Cerebellar nuclear complex (tissue), 1 donor: ENCODE measurements at places on chromosomes 1 and 21.
A peak's percentile ranks its signal among the peaks of the same experiment; 100 is the strongest.

DNA sequence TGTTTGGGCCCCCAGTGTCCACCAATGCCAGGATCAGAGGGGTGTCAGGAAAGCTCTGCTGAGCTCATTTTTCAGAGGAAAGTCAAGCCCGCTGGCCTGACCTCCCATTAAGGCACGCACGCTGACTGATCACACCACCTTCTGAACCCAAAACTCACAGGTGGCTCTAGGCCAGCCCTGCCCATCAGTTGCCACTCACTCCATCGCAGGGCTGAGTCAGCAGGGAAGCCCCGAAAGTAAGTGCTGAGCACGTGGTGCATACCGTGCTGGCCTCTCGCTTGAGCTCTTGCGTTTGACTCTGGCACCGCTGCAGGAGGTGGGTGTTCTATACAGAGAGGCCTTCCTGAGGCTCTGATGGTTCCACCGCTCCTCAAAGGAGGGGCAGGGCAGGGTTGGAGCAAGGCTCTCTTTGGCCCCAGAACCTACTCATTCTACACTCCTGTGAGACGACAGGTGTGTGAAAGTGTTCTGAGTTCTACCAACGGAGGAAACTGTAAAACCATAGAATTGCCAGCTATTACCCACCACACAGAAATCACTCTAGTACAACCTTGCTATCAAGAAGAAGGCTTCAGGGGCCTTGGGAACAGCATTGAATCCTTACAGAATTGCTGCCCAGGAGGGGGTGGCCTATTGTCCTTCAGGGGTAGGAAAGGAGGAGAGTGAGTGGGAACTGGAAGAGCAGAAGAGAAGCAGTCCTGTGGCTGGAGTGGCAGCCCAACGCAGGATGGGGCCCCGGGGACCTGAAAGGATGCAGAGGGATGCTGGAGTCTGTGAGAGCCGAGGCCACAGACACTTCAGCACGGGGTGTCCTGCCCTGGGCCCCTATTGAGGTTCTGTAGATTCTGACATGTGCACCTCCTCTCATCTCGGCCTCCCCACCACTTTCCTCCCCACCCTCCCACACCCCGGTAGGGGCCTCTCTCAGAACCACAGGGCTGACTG, 214.7 kb upstream of the EDN2 start:
- no peak for DNase-seq

GRCh38 chr1:211329764-211330201, 3.1 kb downstream of the TRAF5 start:
- no peak for DNase-seq

DNA sequence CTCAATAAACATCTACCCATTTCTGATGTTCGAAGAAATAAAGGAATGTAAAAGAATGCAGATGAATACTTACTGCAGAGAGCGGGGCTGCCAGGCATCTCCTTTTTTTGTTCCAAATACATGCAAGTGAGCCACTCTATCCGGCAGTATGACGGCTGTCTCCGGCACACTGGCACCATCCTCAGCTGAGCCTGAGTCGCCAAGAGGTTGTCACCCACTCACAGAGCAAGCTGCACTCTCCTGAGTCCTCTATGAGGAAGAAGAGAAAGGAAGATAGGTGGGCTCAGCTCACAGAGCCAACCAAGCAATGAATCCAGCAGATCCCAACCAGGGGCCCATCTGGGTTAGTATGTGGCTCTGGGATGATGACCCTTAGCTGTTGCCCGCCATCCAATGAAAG, 65.3 kb downstream of the CD46 start:
- no peak for DNase-seq

DNA sequence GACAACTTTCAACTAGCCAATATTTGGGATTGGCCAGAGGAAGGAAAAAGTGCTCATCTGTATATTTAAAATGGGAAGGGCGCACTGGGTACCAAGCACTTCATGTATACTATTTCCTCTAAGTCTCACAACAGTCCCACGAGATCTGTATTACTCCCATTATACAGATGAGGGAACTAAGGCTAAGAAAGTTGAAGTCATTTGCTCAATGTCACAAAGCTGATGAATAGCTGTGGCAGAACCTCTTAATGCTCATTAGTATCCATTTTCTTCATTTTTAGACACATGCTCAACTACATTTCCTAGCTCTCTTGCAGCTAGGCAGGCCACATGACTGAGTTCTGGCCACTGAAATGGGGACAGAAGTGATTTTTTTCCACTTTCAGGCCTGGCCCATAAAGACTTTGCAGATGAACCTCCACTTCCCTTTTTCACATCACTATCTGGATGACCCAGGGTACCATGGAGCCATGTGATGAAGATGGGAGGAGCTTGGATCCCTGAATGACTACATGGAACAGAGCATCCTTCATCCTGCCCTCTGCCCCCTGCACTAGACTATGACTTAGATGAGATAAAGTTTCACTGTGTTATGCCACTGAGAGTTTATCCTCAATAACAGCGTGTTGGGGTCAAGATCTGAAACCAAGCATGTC, 31.8 kb downstream of the ATF3 start:
- no peak for DNase-seq

DNA sequence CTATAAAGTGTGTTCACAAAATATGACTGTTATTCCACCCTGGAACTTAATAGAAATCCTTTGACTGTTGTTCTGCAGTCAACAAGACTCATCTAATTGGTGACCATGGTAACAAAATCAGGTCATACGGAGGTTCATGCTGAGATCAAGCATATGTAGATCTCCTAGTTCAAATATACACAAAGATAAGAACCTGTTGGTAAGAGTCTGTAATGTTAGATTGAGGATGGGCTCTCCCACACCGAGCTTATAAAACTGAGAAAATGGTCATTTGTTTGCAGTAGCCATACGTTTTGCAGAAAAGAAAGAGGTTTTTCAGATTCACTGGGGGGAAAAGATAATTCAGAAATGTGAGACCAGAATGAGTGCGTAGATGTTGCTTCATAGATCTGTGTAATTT, 468.1 kb downstream of the RPS6KC1 start:
- no peak for DNase-seq

GRCh38 chr21:44049606-44050005, 37.5 kb downstream of the TRAPPC10 start:
- DNase-seq: no peak

- no peak for DNase-seq
Measured at GRCh38 chr1:219460896-219461815, 151.7 kb downstream of the ZC3H11B start.

DNA sequence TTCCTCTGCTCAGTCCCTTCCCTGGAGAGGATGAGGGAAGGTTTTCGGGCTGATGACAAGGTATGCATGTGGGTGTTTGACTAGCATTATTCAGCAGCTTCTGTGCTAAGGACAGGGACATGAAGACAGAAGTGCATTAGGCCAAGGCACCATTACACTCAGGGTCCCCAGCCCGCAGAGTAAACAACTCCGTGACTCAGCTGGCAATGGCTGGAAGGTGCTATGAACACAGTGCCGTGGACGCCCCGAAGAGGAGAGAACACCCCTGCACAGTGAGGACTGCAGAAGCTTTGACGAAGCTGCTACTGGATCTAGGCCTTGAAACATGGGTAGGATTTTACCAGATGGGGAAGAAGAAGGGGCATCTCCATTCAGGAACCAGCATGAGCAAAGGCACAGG, 13.7 kb upstream of the EPS8L3 start:
- DNase-seq: no peak

- DNase-seq: no peak
Measured at GRCh38 chr21:31490443-31490842, 146.4 kb upstream of the TIAM1 start.

DNA sequence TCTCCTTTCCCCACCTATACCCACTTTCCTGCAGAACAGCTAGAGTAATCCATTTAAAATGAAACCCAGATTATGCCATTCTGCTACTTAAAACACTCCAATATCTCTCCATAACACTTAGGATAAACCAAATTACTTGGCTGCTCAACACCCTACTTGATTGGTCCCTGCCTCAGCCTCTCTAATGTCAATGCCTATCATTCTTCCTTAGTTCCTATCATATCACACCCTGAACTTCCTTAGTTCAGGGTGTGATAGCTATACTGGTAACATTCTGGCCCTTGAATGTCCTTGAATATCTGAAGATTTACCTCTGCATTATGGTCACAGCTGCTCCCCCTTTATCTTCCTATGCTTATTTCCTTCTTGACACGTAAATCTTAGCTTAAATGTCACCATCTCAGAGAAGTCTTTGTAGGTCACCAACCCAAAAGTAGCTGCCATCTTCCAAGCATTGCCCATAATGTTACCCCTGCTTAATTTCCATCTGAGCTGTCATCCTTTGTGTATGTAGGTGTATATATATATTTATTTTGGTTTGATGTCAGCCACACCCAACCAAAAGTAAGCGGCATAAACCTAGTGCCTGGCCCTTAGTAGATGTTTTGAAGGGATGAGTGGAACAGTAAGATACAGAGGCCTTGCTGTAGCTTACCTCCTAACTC, 379.8 kb downstream of the PTPRC start:
- DNase-seq: no peak

- DNase-seq: no peak
Measured at GRCh38 chr1:57325536-57325935, 98.3 kb downstream of the DAB1 start.

DNA sequence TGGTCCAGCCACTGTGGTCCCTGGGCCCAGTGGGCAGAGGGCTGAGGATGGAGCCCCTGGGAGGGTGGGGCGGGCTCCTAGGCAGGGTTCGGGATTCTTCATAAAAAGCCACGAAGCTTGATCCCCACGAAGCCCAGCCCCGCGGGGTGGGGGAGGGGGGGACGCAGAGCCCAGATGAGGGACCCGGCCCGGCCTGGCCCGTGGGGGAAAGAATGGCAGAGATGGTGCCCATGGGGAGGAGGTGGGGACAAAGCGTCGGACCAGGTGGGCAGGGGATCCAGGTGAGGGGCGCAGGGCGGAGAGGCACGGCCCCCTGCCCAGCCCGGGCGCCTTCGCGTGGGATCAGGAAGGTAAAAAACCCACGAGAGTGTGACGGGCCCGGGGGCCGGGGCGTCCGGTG, 6.0 kb upstream of the SMIM12 start:
- no peak for DNase-seq

DNA sequence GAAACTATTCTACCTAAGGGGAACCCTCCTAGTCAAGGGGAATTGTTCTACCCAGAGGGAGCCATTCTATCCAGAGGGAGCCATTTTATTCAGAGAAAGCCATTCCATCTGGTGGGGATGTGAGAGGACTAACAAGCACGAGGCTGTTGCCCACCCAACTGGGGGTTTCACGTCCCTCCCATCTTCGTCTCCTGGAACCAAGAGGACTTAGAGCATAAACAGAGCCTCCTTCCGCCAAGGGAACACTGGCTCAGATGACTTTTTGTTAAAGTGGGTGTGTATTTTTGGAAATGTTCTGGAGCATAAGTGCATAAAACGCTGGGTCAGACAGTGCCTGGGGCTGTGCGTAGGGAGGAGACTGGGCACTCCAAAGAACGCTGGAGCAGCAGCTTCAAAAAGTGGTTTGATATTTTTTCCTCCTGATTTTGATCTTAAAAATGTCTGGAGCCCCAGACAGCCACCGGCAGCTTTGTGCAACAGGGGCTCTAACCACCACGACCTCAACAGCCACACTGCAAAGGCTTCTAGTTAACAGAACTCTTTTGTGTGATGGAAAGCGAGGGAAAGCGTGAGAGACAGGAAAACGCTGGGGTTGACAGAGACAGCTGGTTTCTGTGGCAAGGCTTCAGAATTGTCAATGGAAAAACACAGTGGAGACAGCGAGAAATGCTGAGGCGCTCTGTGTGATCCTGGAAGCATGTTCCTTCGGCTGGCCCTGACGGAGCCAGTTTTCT, 363.6 kb upstream of the CAMK1G start:
- peak; percentile 1 for DNase-seq

DNA sequence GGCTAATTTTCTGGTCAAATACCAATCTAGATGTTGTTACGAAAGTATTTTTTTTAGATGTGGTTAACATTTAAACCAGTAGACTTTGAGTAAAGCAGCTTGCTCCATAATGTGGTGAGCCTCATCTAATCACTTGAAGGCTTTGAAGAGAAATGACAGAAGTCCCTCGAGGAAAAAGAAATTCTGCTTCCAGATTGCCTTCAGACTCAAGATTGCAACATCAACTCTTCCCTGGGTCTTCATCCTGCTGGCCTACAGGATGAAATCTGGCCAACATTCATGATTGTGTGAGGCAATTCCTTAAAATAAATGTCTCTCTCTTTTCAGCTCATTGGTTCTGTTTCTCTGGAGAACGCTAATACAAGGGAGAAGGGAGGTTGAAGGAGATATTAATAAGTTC, 32.5 kb upstream of the SSX2IP start:
- no peak for DNase-seq

GRCh38 chr21:32520875-32521735, 64.2 kb downstream of the TCP10L start:
- no peak for DNase-seq

GRCh38 chr1:84884671-84885389, 8.2 kb downstream of the LPAR3 start:
- DNase-seq: no peak

- DNase-seq: no peak
Measured at GRCh38 chr21:36980280-36981048, 14.0 kb upstream of the HLCS start.

DNA sequence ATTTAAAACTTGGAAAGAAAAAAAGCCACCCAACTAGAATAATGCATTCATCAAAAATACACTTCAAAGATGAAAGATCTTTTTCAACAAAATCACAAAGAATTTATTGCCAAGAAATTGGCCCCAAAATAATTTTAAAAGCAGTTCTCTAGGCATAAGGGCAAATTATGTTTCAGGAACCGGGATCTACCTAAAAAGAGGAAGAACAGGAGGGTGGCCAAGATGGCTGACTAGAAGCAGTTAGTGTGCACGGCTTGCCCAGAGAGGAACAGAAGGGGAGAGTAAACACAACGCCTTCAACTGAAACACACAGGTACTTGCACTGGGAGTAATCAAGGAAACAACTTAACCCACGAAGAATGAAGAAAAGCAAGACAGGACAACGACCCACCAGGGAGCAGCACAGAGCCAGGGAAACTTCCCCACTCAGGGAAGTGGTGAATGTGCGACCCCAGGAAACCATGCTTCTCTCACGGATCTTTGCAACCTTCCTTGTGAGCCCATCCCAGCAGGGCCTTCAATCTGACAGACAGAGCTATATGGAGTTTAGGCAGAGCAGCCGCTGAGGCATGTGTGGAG, 46.1 kb downstream of the ACKR1 start:
- no peak for DNase-seq

GRCh38 chr1:171817511-171818265, 23.6 kb upstream of the DNM3 start:
- no peak for DNase-seq

DNA sequence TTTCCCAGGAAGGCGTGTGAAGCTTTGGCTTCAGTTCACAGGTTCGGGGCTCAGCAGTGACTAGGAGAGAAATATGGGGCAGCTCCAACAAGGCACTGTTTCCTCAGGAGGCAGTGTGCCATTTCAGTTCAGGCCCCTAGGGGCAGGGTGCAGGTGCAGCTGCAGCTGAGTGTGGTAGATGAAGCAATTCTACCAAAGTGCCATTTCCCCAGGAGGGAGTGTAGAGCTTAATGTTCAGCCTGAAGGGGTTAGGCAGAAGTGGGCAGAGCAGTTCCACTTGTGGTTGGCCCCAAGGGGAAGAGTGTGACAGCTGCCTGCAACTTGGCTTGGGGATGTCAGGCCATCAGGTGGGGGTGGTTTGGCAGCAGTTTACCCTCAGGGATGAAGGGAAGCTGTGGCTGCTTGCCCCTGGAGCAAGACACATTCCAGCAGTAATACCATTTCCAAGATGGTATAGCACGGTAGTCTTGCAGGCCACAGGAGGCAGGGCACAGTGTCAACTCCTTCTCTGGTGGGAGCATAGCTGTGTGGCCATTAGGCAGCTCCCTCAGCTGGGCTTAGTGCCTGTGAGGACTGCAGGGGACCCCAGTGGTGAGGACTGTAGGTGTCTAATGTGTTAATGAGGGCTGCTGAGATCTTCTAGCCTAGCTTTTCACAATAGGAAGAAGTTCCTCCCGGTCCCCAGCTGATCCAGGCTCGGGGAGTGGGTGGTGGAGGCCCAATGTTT, 34.7 kb downstream of the RGSL1 start:
- DNase-seq: no peak
